Astrocyte of the spinal cord (primary cell): ENCODE measurements at places on chromosomes 13 and 19.

DNA sequence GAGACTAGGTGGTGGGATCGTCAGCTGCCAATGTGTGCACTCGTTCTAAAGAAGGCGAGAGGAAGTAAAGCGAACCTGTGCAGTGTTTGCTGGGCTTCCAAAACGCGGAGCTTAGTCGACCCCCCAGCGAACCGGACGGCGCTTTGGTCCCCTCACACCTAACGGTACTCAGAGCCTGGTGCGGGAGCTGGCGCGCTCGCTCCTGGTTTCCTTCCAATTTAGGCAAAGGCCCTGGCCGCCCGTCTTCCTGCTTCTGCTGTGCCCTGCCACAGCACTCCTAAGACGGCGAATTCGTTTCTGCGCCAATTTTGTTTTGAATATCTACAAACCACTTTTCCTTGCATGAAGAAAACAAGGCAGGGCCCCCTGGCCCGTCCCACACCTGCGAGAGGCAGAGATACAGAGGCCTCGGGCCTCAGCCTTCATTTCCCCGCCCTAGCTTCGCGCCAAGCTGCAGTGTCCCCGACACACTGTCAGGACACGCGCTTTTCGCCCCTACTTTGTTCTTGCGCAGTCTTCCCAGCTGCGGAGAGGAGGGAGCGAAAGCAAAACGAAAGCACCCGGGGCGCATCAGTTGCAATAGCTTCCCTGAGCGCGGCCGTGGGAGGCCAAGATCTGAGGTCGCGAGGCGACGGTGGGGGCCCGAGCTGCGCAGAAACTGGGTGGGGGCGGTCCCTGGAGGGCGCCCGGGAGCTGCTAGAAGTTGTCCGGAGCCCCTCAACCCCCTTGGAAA lies 111.9 kb downstream of the KCNRG start:
- peak; percentile 56 for DNase-seq

DNA sequence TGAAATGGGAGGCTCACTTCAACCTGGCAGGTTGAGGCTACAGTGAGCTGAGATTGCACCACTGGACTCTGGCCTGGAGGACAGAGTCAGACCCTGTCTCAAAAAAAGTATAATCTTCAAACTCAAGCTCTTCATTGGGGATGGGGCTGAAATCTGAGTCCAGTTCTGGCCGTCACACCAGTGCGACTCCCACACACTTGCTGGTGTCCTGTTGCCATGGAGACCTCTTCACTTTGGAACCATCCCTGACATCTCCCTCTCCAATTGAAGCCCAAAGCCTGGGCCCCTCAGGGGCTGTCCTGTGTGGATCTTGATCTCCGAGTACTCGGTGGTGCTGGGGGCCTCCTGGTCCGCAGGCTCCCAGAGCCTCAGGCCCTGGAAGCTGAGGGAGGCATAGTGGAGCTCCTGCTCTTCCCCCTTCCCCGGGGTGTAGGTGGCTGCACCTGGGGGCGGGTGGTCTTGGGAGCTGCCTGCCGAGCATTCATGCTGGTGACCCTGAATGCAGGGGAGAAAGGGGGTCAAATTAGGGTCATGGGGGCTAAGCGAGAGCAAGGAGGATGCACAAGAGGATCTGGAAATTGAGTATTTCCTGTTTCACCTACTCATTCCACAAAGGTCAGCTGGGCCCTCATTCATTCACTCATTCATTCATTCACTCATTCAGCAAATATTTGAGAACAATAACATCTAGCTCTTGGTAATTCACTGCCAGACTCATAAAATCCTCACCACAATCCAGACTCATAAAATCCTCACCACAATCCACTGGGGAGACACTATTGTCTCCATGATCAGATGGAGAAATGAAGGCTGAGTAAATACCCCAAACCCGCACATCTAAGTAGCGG lies 11.0 kb downstream of the SIGLEC11 start:
- DNase-seq: no peak

DNA sequence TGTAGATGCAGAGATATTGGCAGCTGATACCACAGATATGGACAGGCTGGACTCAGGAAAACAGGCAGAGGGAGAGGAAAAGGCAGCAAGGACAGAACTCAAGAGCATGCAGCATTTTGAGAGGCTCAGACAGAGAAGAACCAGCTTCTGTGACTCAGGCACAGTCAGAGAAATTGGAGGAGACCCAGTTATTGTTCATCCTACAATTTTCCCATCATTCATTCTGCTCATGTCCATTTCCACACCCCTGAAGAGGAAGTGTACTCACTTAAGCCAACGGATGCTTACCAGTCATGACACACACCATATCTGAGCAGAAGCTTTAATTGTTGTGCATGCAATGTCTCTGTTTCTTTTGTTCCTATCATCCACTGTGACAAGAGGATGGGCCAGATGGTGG lies 359.8 kb upstream of the HTR2A start:
- DNase-seq: peak; percentile 71

- DNase-seq: peak; percentile 35
These were observed 22.6 kb downstream of the RXFP2 start for GRCh38 chr13:31761951-31762350.
